ENCODE measurements at places on chromosomes 5 and 9.
A peak's percentile ranks its signal among the peaks of the same experiment; 100 is the strongest.

DNA sequence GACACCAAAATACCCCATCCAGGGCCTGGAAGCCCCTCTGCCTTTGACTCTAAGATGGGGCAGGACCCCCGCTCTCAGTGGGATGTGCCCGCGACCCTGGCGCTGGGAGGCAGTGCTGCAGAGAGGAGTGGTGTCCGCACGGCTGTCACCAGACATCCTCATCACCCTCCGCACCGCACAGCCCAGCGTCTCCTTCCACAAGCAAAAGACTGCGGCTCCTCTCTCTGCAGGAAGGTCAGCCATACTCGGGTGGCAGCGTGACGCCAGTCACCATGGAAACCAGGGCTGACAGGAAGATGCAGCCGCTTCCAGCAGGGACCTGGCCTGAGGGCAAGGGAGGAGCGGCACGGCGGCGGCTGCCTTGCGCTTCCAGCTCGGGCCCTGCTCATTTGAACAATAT lies 17.1 kb upstream of the SLC6A3 start:
- no peak for DNase-seq

DNA sequence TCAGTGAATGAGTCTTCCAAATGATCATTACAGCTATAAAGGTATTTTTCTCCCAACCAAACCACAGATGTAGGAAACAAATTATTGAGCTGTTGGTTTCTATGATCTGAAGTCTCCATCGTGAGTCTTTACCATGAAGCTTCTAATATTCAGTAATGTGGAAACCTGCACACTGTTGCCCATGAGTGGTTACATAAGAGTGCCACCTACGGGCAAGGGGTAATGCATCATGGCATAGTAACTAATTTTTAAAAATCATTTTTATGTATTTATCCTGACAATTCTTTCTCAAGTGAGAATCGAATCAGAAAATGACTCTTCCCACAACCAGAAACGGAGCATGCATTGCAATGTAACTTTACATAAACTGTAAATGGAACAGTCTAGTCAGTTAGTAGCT lies 282.5 kb upstream of the SMARCA2 start:
- no peak for DNase-seq

GRCh38 chr5:149680810-149681221 lies 49.3 kb upstream of the PPARGC1B start:
- DNase-seq = no peak

DNA sequence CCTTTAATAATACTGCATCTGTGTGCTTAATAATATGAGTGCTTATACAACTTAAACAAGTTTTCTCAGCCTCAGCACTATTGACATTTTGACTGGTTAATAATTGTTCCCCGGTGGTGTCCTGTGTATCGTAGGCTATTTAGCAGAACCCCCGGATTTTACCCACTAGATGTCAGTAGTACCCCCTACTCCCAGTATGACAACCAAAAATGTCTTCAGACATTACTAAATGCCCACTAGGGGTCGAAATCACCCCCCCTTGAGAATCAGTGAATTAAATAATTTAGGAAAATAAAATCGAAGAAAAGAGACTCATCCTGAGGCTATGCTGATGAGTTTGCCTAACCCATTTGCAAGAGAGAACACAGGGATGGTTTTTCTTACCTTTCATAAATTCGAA lies 166.3 kb downstream of the ATP10B start:
- no peak for DNase-seq

DNA sequence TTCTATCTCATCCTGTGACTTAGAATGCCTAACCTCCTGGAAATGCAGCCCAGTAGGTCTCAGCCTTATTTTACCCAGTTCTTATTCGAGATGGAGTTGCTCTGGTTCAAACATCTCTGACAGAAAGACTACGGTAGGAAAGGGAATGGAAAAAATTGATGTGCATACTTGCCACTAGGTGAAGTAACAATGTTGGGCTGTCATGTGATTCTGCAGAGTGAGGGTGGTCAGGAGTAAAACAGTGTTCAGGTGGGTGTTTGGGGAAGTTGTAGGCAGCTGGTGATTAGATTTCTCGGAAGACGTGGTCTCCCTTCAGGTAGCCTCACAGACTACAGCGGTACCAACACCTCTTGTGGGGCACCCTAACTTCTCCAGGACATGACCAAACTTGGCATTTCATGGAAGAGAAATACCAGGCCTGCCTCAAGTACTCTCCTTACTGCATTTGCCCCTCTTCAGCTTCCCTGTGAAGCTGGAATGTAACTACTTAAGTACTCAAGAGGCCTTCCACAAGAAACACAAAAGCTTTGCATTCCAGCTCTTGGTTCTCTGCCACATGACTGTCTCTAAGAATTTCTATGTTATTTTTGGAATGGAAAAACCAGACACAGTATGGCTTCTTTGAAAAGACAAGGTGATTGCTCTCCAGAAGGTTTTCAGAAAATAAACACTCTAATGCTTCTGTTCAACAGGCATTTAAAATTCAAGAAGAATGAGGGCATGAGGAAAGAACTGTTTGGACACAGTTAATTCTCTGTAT lies 17.4 kb upstream of the ENTREP1 start:
- DNase-seq = no peak

GRCh38 chr5:140925806-140926442 lies at the start of gene PCDHAC1:
Gene PCDHAC1 (plus strand): TSS chr5:140926299. CDS start chr5:140926893, 594 bp downstream.
- DNase-seq = peak; percentile 2

Measured in activated naive CD8-positive, alpha-beta T cell treated with anti-CD3 and anti-CD28 coated beads for 36 hours (primary cell).